ENCODE measurements at places on chromosomes 6 and 20. TPM values are rescaled to one million over a fixed set of nuclear protein-coding genes. Genes with fewer than 3 reads are reported as not detected.

Gene GNRH2
- 0.73 TPM for polyA plus RNA-seq

Gene GABRR2
- polyA plus RNA-seq = 2.1 TPM

Gene ASCC3
- polyA plus RNA-seq = 30.2 TPM

- DNase-seq = no peak
These were observed 11.8 kb downstream of the GNAS start for GRCh38 chr20:58864346-58864745.

- DNase-seq = no peak
These were observed 10.0 kb upstream of the BLOC1S5 start for GRCh38 chr6:8074213-8074612.

GRCh38 chr6:111750753-111751673 lies 122.2 kb downstream of the FYN start:
- no peak for DNase-seq

Data from left kidney (tissue), 8 donors.